ENCODE measurements at places on chromosomes 12 and 14. TPM values are rescaled to one million over a fixed set of nuclear protein-coding genes. Genes with fewer than 3 reads are reported as not detected.

Gene AMHR2
- not detected for total RNA-seq

Gene TMEM263
- 35.6 TPM for total RNA-seq

Gene HHIPL1
- total RNA-seq = 1.5 TPM

Gene RAD9B
- 0.62 TPM for total RNA-seq

Gene ESRRB
- 4.6 TPM for total RNA-seq

Gene SPATS2
- 5.7 TPM for total RNA-seq

Gene JDP2
- 24.7 TPM for total RNA-seq

Gene IGF1
- total RNA-seq = 6.4 TPM

Gene YY1
- 48.1 TPM for total RNA-seq

Gene CACNA1C
- total RNA-seq = 201 TPM

Gene CORO1C
- 68.0 TPM for total RNA-seq

Gene TPPP2
- 1.2 TPM for total RNA-seq

Gene GOLGA5
- 19.5 TPM for total RNA-seq

Gene MYO1H
- total RNA-seq = 0.52 TPM

Gene KLHL33
- total RNA-seq = 0.77 TPM

Gene HOXC12
- not detected for total RNA-seq

Gene CAPZA3
- not detected for total RNA-seq

Gene NEUROD4
- total RNA-seq = not detected

Gene TPCN1
- 145 TPM for total RNA-seq

Gene NANOG
- not detected for total RNA-seq

Gene CLEC1B
- not detected for total RNA-seq

Gene RARG
- total RNA-seq = 16.9 TPM

Gene PZP
- total RNA-seq = 0.35 TPM

Gene KITLG
- 9.0 TPM for total RNA-seq

Gene RGS6
- total RNA-seq = 26.0 TPM

Gene KRT77
- not detected for total RNA-seq

Gene RNF212B
- not detected for total RNA-seq

Gene KLRD1
- total RNA-seq = 1.5 TPM

Gene STAC3
- 1.4 TPM for total RNA-seq

Gene GSG1
- total RNA-seq = not detected

Gene SERPINA5
- 4.0 TPM for total RNA-seq

Gene DIO3
- 0.15 TPM for total RNA-seq

Gene SLC6A15
- total RNA-seq = 0.32 TPM

Gene OAS2
- total RNA-seq = 8.0 TPM

Gene DLGAP5
- 0.35 TPM for total RNA-seq

Gene LRFN5
- 0.37 TPM for total RNA-seq

Gene OVCH1
- 0.07 TPM for total RNA-seq

Gene OTUB2
- 0.52 TPM for total RNA-seq

Measured in left ventricle myocardium superior (tissue), 1 donor.